ENCODE measurements at places on chromosomes 7 and 10.

GRCh38 chr10:51615764-51616298, 83.6 kb downstream of the CSTF2T start:
- no peak for DNase-seq

DNA sequence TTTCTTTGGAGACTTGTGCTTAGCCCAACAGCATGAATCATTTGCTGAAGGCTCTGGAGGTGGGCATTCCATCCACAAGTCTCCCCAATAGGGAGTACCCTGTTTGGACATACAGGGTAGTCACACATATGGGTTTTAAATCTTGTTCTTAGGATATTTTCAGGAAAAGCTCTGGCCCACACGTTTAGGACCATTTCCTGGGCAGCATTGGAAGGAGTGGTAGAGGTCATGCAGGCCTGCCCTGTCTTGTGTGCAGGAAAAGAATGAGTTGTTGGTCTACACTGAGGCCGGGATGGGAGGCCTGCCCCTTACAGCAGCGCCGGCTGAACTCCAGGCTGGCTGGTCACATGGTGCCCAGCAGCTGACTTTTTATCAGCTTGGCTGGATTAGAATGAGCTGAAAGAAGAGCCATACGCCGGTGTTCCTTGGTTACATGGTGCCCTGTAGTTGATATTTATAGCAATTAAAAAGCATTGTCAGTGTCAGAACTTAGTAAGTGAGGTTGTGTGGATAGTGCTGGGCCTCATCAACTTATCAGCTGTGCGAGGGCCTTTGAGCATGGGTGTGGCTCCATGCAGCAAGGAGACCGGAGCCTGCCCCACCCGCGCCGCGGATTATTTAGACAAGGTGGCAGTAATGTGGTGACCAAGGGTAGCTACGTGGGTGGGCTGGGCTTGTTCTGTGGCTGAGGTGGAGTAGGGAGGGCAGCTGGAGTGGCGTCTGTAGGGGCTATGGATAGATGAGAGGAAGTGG, 28.6 kb downstream of the OGDH start:
- DNase-seq, result no peak

GRCh38 chr10:102580230-102580629, 64.0 kb upstream of the TRIM8 start:
- no peak for DNase-seq

GRCh38 chr10:103507235-103508191, 14.0 kb downstream of the NEURL1 start:
- DNase-seq, result no peak

DNA sequence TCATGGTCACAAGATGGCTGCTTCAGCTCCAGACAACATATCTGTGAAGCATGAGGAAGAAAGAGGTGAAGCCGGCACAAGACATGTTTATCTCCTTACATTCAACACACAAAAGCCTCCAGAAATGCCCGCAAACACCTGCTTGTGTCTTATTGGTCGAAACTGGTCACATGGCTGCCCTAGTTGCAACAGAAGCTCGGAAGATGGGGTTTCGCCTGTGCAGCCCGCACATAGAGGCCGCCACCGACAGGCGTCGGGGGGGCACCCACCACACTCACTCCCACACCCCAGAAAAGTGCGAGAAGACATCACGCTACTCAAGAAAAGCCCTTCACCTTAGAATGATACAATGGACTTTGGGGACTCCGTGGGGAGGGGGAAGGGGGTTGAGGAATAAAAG, 63.0 kb upstream of the MGMT start:
- no peak for DNase-seq

GRCh38 chr10:3783682-3784432, 1.2 kb downstream of the KLF6 start:
- peak; percentile 80 for DNase-seq

DNA sequence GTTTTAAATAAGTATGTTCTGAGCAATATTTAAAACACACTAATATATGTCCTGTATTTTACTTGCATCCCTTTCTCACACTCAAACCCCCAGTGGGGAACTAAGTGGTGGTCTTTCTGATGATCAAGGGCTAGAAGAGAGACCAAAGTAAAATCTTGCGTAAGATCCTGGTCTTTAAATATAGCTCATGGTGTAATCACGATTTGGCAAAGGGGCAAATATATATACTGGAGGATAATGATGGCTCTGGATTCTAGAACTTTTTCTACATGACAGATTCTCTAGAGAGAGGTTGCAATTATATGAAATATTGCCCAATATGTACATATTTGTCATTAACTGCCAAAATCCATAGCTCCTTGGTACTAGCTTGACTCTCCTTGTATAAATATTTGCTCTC, 438.3 kb downstream of the NXPH1 start:
- DNase-seq, result no peak

- peak; percentile 23 for DNase-seq
Measured at GRCh38 chr10:78688901-78689583, 379.7 kb upstream of the ZMIZ1 start.

- peak; percentile 86 for DNase-seq
Measured at GRCh38 chr10:122286867-122287266, 15.8 kb downstream of the BTBD16 start.

GRCh38 chr10:21403256-21404015, 122.0 kb downstream of the SKIDA1 start:
- DNase-seq, result no peak

GRCh38 chr10:100554902-100555301, 19.2 kb downstream of the HIF1AN start:
- no peak for DNase-seq

DNA sequence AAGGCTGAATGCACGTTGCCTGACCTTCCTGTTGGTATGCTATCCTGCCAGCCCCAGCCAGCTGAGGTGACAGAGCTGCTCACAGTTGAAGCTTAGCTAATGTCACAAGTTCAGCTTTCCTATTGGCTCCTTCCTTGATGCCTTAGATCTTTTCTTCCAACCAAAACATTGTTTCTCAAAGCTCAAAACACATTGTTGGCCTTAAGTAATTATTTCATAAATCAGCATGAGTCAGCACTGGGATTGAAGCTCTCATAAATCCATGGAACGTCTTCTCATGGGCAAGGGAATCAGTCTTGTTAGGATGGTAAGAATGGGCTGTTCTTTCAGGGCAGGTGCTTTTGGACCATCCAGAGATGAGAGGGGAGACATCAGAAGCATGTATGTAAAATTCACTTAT, 128.1 kb upstream of the SAMD8 start:
- DNase-seq, result no peak

DNA sequence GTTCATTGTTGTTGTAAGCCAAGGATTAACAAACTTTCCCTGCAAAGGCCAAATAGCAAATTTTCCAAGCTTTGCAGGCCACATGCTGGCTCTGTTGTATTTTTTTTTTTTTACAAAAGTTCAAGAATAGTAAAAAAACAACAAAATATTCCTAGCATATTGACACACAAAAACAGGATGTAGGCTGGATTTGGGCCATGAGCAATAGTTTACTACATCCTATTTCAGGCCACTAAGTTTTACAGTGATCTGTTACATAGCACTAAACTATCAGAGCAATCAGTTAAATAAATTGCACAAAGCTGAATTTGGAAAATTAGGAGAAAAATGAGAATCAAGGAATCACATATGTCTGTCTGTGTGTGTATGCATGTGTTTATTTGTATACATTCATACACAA, 491.8 kb upstream of the GHITM start:
- no peak for DNase-seq

GRCh38 chr10:125166658-125167057, 6.3 kb upstream of the CTBP2 start:
- no peak for DNase-seq
